ENCODE measurements at places on chromosomes 11 and 22. TPM values are rescaled to one million over a fixed set of nuclear protein-coding genes. Genes with fewer than 3 reads are reported as not detected.

- DNase-seq, result no peak
Observed at GRCh38 chr11:61049063-61049377, 53.3 kb upstream of the CD5 start.

GRCh38 chr11:9575260-9576240 lies 2.1 kb downstream of the WEE1 start:
- peak; percentile 93 for DNase-seq

- DNase-seq, result no peak
Observed at GRCh38 chr11:116598036-116598435, 174.8 kb downstream of the BUD13 start.

Gene FXYD2
- not detected for total RNA-seq

DNA sequence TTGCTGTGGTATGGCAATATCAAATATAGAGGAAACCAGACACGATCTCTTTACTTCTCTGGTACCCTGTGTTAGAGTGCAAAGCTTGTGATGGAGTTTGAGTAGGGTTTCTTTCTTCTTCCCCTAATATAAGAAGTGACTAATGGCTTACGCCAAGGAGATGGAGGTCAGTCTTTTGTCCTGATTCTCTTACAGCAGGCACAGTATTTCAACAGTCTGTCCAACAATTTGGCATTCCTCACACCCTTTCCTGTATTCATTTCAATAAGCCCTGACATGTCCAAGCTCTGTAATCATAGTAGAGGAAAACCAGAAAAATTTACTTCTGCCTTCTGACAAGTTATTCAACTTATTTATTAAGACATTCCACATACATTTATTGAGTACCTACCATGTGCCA lies 546.2 kb downstream of the TMEM135 start:
- no peak for DNase-seq
